ENCODE measurements at places on chromosomes 5 and 9. TPM values are rescaled to one million over a fixed set of nuclear protein-coding genes. Genes with fewer than 3 reads are reported as not detected.

Gene NOXA1
- 0.91 TPM for total RNA-seq

Gene CCL21
- not detected for total RNA-seq

Gene SLC34A1
- not detected for total RNA-seq

Gene TMEM161B
- total RNA-seq: 11.6 TPM

GRCh38 chr9:129258823-129259301 is 80.8 kb upstream of the IER5L start:
- no peak for DNase-seq

- DNase-seq: no peak
Measured at GRCh38 chr5:149838881-149839739, 105.5 kb downstream of the PDE6A start.

- DNase-seq: no peak
Measured at GRCh38 chr5:122951658-122952057, 84.9 kb downstream of the PPIC start.

DNA sequence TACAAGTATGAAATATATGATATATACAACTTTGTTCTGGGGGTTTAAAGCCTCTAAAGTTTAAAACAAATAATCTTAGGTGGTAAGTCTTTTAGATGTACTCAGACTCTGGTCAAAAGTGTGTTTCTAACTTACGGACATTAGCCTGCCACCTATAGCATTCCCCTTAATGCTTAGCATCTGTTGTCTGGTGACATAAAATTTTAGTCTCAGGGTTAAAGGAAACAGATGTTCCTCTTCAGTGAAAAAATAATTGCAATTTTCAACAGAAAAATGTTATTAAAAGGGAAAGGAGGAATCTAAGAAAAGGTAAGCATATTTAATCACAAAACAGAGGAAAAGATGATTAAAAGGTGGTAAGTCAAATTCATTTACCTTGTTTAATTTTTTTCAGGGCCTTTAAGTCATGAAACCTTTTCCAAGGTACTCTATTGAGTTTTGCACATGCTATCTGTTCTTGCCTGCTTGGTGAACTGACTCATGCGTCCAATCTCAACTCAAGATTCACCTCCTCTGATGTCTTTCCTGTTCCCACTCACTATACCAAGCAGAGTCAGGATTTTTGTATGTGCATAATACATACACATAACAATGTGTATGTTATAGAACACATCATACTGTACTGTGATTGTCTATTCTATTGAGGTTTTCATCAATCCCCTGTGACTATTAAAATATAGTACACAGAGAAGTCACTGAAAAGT is 7.9 kb downstream of the TMEM167A start:
- no peak for DNase-seq

Data from endothelial cell of umbilical vein (primary cell).